ENCODE measurements at places on chromosomes 5 and 9. TPM values are rescaled to one million over a fixed set of nuclear protein-coding genes. Genes with fewer than 3 reads are reported as not detected.

DNA sequence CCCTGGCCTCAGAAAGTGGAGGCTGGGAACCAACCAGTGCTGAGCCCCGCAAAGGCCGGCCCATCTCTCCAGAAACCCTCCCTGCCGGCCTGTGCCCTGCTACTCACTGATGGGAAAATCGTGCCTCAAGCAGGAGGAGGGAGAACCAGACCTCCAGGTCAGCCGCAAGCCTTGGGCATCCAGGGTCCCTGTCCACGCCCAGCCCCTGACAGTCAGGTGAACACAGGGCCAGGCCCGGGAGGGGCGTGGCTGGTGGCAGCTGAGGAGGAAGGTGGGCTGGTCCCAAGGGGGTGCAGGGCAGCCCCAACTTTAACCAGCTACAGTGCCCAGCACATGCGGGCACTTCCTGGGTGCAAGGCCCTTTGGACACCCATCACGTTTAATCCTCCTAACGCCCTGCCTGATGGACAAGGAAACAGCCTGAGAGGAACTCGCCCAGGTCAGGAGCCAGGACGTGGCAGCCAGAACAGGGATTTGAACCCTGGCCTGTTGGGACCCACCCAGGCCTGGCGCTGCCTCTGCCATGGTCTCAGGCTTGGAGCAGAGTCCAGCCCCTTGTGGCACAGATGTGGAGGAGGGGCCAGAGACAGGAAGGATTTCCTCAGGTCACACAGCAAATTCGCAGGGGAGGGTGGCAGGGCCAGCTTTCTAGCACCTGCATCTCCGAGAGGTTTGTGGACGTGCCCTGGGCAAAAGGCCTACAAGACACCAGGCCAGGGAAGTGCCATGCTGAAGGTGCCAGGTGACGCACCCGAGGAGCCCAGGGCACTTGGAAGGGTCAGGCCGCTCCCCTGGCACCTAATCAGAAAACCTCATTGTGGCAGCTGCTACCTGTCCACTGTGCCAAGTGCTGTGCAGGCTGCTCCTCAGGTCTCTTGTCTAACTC lies 4.5 kb downstream of the RALGDS start:
- DNase-seq = no peak

DNA sequence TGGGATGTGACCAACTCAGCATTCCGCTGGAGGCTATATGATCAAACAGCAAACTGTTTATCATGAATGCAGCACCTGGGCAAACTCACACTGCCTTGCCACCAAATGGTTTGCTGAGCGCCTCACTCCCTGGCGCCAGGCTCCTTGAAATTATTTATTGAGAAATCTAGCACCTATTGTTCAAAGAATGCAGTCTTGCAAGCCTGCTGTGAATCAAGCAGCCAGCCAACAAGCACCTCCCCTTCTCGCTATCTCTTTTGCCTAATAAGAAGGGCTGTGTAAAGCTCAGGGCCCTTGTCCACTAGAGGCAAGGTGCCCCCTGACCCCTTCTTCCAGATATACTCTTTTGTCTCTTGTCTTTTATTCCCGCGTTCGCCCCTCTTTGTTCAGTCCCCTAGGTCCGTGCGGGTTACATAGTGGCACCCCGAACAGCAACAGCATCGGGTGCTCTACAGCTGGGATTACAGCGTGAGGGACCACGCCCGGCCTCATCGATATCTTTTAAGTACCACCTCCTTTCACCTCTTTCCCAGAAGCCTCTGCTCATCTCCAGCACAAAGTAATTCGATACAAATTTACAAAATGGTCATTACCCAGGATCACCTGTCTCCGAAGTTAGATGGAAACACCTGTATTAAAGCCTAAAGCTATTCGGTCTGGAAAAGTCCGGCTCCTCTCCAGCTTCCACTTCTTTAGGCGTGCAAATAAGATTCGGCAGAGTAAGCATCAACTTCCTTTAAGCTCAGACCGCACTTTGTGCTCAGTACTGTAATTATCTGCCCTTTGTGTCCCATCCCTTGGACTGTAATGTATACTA lies 896 bp downstream of the RIGI start:
- peak; percentile 41 for DNase-seq

- peak; percentile 54 for DNase-seq
Measured at GRCh38 chr5:150641824-150642566, 1.5 kb downstream of the SYNPO start.

DNA sequence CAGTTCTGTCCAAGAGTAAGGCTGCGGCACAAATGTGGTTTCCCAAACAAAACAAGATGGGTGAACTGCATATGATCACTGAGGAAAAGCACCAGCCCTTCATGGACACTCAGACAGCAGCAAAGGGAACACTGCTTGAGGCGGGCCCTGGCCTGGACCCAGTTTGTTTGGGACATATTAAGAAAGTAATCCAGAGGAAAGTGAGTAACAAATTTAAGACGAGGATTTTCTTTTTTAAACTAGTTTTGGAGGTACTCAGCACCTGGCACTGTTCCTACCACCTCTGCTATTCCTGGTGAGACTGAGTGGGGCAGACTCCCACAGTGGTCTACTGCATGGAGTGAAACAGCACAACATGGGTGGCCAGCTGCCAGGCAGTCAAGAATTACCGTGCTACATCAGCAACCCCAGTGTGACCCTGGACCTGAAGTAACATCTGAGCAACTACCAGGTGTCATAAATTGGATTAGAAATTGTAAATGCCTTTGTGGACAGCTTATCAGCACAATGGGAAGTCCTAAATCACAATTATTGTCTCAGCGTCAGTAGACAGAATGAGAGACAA lies 28.5 kb downstream of the P4HA2 start:
- no peak for DNase-seq

The GRIA1 gene
- 1.2 TPM for total RNA-seq

The GPR21 gene
- total RNA-seq = not detected

The DMRT2 gene
- total RNA-seq = not detected

The SLC34A1 gene
- total RNA-seq = 0.02 TPM
